ENCODE measurements at places on chromosomes 1 and 21.

GRCh38 chr1:27399251-27400025, 7.0 kb downstream of the GPR3 start:
- no peak for DNase-seq

DNA sequence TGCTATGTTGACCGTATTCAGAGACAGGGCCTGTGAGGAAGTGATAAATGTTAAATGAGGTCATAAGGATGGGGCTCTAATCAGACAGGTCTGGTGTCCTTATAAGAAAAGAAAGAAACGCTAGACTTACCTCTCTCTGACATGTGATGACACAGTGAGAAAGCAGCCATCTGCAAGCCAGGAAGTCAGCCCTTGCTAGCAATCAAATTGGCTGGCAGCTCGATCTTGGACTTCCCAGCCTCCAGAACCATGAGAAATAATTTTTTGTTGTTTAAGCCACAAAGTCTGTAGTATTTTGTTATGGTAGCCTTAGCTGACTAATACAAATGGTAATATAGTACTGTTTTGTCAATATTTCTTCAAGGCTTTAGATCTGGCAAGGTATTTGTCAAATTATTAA, 25.1 kb upstream of the AGL start:
- DNase-seq: no peak

DNA sequence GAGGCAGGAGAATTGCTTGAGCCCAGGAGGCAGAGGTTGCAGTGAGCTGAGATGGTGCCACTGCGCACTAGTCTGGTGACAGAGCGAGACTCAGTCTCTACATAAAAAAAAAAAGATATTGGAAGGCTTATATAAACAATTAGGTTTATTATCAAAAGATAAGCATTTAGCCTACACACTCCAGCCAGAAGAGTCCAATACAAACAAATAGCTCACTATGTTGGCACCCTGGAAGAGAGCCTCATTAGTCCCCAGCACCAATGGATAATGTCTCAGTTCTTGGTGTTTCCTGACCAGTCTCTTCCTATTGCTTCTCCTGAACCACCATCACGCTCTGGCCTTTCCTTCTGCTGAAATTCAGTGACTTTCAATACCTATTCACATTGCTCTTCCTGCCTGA, 48.6 kb upstream of the ATP1A1 start:
- DNase-seq: no peak

GRCh38 chr1:8374812-8375211, 56.9 kb downstream of the SLC45A1 start:
- no peak for DNase-seq

DNA sequence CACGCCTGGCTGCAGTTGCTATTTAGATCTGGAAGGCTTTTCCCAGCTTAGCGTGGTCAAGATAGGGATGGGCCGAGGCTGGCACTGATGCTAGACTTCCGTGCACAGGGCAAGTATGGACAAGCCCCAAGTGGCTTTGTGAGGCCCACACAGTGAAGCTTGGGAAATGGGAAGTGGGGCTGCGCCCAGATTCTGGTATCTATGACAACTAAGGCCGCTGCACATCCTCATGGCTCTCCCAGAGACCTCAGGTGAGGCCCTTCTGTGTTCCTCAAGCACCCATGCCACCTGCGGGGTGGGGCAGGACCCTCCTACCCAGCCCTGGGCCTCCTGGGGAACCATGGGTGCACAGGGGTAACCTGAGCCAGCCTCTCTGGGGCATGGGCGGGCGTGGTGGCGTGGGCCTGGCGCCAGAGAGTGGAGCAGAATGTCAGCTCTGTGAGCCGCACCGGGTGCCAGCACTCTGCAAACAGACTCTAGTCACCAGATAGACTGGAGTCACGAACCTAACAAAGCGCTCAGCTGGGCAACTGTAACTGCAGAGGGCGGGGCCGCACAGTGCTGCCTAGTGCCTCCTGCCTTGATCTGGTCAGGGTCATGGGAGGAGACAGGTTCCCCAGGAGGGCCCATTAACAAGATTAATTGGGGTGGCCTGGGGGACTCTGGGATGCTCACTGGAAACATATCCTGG, 46.4 kb downstream of the ELF3 start:
- DNase-seq: no peak

- no peak for DNase-seq
Observed at GRCh38 chr1:30521261-30521865, 202.0 kb downstream of the MATN1 start.
